ENCODE measurements at places on chromosomes 1 and 21. TPM values are rescaled to one million over a fixed set of nuclear protein-coding genes. Genes with fewer than 3 reads are reported as not detected.

Gene CCDC185
- total RNA-seq, result not detected

Gene LCE1F
- total RNA-seq, result not detected

GRCh38 chr1:4931486-4931885 is 277.1 kb downstream of the AJAP1 start:
- no peak for DNase-seq

DNA sequence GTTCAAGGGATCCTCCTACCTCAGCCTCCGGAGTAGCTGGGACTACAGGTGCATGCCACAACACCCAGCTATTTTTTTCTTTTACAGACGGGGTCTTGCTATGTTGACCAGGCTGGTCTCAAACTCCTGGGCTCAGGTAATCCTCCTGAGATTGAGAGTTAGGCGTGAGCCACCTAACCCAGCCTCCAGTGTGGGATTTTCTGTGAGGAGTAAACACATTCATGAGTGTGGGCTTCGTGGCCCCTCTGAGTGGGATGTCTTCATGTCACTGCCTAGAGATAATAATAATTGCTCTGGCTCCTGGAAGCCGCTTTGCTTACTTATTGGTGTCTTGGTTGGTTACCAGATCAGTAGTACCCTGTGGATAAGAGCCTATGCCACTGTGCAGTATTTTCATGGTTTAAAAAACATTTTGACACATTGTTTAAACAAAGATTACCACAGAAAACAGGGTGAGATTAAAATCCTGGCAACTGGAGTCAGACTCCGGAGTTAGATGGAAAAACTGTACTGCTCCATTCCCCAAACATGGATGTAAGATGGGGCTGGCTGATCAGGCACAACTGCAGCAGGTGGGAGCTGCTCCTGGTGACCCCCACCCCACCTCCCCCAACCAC is 159.1 kb upstream of the RAB4A start:
- no peak for DNase-seq

Gene KLHDC7A
- 0.93 TPM for total RNA-seq

Gene ADGRL4
- 81.8 TPM for total RNA-seq

GRCh38 chr1:87149241-87150041 is 179.2 kb upstream of the LMO4 start:
- no peak for DNase-seq
